SK-MEL-5 (cell line): ENCODE measurements at places on chromosomes 3 and 15.
A peak's percentile ranks its signal among the peaks of the same experiment; 100 is the strongest.

GRCh38 chr15:42011074-42011473 lies 9.8 kb downstream of the PLA2G4E start:
- no peak for DNase-seq

- no peak for DNase-seq
These were observed 279.8 kb downstream of the UACA start for GRCh38 chr15:70483513-70483912.

GRCh38 chr3:52121813-52122212 lies 32.4 kb downstream of the POC1A start:
- no peak for DNase-seq

DNA sequence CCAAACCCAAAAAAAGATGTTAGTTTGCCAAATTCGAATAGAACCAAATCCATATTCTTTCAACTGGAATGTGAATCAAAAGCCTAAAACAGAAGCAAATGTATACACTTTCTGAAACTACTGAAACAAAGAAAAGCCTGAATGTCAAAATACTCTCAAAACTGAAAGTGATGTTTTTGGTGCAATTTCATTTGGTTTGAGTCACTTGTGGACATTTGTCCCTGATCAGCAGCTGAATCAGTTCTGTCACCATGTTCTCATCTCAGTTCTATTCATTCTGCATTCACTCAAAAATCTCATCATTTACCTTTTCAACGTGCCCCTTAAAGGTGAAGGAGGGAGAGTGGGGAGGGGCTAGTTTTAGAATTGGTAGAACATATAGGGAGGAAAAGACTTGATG lies 266.8 kb downstream of the ABHD5 start:
- DNase-seq: no peak

DNA sequence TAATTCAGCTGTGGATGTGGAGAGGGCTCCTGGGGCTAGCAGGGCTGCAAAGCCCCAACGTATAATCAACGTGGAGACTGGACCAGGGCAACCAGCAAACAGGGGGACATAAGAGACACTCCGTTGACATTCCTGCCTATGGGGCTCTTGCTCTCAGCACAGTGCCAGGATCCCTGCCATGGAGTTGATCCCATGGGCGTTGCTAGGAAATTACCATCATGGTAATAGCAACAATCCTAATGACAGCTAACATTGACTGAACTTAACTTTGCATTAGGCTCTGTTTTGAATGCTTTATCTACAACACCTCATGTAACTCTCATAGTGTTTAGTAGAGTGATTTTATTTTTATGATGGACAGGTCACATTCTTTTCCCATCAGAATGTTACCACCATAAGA lies 16.9 kb downstream of the GASK1A start:
- no peak for DNase-seq

DNA sequence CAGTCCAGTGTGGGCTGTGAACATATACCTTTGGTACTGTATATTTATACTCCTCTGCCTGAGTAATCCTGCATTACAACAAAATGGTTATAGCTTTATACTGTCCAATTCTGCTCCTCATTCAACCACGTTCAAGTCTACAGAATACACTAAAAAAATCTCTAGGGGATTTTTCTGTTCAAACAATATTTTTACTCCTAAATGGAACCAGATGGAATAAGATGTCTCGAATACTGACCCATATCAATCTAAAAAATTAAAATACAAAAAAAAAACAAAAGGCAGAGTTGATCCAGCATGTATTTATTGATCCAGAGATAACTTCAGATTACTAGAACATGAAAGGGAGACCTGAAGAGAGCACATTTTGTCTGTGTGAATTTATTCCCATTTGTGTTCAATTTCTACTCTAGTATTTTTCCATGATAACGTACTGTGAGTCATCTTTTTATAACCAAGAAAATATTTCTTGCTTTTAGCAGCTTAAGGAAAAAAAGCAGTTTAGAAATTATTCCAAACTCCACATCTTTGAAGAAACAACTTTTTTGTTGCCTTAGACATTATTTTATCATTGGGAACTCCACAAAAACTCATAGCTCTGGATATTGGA lies 910.7 kb downstream of the TBL1XR1 start:
- DNase-seq: no peak

DNA sequence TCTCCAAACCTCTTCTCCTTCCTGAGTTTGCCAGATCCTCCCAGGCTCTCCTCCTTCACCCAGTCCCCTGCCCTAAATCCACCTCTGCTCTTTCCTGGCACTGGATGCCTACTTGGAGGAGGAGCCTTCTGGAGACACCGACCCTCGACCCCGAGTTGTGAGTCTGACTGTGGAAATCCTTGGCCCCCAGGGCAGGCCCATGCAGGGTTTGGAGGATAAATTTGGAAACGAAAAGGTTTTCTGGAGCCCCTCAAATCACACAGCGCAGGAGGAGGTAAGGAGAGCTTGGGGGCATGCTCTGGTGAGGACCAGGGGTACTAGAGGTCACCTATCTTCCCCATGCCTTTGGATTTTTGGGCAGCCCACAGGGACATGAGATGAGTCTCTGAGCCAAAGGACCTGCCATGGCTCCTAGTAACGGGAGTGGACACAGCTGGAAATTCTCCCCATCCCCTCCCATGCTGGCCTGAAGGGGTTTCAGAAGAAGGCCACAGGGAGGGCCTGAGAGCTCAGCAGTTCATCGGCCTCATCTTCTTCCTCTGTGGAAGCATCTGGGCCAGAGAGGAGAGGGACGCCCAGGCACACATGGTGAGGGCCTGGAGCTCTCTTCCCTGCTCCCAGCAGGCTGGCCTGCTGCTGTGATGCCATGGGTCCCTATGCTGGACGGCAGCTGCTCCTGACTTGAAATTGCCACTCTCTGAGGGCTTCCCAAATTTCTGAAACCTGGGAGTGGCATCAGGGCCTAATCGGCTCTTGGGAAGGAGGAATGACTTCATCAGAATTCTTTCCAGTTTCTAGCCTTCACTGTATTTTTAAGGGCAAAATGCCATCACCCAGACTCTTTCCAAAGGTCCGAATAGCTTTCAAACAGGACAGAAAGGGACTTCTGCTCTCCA lies 68.6 kb upstream of the ITGA11 start:
- DNase-seq: no peak

DNA sequence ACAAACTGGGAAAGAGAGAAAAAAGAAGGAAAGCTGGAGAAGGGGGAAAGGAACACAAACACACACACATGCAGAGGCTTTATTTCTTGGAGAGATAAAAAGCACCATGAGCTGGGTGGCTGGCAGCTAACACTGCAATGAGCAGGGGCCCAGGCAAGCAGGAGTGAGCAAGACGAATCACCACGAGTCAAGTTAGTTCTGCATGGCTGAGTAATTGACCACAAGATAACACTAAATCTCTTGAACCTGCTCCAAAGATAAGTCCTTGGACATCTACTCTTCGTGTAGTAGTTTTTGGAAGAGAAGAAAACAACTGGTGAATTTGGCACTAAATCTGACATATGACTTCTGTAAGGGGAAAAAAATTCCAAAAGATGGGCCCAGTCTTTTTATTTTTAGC lies 100.9 kb downstream of the MYO5A start:
- DNase-seq: no peak

DNA sequence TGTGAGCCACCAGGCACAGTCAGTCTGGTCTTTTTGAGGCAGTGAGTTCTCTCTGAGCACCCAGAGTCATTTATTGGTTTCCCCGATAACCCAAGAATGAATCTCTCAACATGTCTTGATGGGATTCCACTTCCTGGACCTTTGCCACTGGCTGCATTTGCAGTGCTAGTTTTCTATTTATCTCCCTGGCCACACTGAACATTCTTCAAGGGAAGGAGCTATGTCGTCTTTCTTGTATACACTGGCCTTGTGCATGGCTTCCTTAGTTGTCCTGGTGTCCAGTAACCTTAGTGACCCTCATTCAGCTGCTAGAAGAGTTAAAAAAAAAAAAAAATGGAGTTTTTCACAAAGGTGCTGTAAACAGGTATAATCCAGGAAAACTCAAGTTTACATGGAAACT lies 64.9 kb upstream of the CMTM7 start:
- no peak for DNase-seq

GRCh38 chr3:182435860-182436259 lies 357.4 kb upstream of the ATP11B start:
- no peak for DNase-seq

DNA sequence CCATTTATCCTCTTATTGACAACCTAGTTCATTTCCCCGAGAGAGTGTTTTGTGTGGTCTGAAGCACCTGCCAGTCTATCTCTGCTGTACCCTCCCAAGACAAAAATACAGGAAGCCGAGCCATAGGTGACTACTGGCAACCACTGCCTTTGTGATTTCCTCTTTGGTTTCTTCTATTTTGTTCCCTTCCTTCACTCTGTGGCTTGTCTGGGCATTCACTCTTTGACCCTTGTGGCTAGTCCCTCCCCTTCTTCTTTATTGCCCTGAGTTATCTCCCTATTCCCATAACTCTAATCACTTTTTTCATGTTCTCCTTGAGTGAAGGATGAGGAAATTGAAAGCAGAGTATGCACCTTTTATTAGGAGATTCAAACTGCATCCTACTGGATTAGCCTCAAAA lies at the start of gene ADGRG7:
Gene ADGRG7, plus strand, starts transcription at position 297 of the 400 bp plus-strand sequence. CDS start 256 bp downstream, outside the sequence.
- no peak for DNase-seq

- DNase-seq: no peak
These were observed 4.9 kb downstream of the MNS1 start for GRCh38 chr15:56460071-56460470.

DNA sequence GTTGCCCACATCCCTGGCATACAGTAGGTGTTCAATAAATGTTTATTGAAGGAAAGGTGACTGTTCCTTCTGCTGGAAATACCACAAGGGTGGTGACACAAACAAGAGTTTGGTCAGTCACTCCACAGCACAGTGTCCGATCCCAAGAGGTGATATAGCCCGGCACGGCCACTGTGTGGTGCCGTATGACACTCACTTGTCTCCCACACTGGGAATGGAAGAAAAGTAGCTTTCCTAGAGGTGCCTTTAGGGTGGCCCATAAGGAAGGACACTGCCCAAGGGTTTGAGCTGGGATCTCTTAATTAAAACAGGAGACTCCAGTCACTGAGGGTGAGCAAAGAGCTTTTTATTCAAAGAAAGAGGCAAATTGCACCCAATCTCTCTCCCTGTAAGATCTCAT lies 40.5 kb downstream of the TGM4 start:
- DNase-seq: peak; percentile 19

DNA sequence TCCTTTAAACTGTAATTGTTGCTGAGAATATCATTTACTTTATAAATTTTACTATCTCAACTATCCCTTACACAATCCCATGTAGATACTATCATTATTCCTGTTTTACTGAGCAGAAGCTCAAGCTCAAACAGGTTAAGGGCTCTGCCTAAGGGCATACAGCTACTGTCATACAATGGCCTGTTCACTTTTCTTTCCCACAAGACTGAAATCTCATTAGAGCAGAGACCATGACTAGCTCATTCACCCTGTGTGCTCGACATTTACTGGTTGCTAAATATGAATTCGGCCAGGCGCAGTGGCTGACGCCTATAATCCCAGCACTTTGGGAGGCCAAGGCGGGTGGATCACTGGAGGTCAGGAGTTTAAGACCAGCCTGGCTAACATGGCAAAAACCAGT lies 1.6 kb upstream of the MESP2 start:
- DNase-seq: peak; percentile 81

DNA sequence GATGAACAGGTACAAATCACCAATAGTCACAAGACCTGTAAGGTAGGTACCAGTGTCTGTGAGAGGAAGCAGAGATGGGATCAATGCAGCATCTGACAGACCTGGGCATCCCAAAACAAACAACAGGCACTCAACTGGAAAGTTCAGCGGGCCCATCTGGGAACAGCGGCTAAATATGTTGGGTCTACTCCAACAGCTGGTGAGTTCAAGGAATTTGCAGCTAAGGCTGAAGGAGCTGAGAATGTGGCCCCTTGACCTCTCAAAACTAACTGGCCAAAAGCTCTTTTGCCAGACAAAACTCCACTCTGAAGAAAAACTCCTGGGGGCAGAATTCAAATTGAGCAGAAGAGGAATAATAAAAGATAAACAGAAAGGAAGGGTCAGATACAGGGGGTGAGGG lies 24.4 kb downstream of the AVEN start:
- no peak for DNase-seq

GRCh38 chr3:101017017-101017416 lies 23.8 kb upstream of the ABI3BP start:
- peak; percentile 13 for DNase-seq

GRCh38 chr3:114846779-114847178 lies 300.3 kb downstream of the ZBTB20 start:
- no peak for DNase-seq

DNA sequence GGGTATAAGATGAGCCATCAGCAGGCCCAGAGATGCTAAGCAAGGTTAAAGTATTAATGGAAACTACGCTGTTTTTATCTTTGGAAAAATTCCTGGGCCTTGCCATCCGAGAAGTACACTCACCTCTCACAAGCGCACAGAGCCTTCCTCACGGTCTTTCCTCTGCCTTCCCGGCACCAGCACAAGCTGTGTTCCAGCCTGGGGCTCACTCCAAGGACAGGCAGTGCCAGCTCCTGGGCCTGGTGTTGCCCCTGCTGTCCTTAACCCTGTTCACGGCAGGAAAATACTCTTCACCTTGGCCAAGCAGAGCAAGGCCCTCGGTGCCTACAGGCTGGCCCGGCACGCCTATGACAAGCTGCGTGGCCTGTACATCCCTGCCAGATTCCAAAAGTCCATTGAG lies 14.3 kb upstream of the RHO start:
- no peak for DNase-seq

- no peak for DNase-seq
These were observed 37.1 kb downstream of the ESYT3 start for GRCh38 chr3:138471481-138471880.

- DNase-seq: no peak
These were observed 118.0 kb upstream of the MEF2A start for GRCh38 chr15:99447497-99448371.

DNA sequence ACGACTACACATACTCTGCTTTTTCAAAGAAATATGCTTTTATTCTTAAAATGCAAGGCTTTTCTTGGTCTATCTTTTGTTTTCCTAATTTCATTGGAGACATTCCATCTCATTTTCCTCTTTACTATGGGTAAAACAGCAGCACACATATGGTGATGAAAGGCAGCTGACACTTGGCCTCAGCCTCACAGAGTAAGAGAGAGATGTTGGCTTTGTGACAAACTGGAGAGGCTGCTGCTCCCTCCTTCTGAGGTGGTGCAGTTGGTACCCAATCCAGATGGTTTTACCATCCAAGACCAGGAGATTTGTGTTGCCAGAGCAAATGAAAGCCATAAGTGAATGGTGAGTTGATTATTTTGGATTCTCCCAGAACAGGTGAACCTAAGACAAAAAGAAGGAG lies 13.2 kb upstream of the SLC2A2 start:
- DNase-seq: no peak

- no peak for DNase-seq
These were observed 36.9 kb upstream of the CTSH start for GRCh38 chr15:78981532-78982313.

DNA sequence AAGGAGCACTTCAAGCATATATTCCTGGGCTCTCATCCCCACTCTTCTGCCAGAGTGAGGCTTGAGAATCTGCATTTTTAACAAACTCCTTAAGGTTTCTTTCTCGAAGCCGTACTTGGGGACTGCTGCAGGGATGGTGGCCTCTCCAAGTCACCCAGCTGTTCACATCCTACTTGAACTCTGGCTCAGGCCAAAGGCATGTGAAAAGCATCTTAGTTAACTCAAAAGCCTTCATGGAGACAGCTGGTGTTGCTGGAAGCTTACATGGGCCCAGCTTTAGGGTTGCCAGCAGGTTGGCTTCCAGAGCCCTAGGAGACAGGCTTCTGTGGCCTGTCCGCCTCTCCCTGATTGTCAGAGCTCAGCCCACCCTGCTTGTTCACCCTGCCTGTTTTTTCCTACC lies 139.2 kb downstream of the THSD4 start:
- DNase-seq: no peak
